SK-N-SH treated with all-trans-retinoic acid at 6 μM for 48 hours (cell line): ENCODE measurements at places on chromosomes 5 and 9.

- ATAC-seq, result no peak
Observed at GRCh38 chr5:149301744-149302380, 30.2 kb downstream of the AFAP1L1 start.

DNA sequence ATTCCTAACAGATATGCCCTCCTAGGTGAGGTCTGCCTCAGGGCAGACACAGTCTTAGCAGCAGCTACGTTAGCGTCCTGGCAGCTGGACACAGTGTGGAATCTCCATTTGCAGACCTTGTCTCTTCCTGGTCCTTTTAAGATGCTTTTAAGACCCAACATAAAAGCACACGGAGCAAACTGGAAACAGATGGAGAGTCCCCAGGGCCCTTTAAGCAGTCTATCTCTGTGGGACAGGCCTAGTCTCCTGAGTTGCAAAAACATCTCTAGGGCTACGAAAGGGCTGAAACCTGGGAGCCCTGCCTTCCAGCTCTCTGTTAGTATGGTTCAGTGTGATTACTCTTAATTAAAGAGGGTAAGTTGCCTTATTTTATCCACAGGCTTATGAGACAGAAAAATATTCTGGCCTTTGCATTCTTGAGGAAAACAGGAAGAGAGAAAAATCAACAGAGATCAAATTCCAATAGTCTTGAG, 66.0 kb upstream of the GNA14 start:
- peak; percentile 72 for ATAC-seq

- no peak for ATAC-seq
Observed at GRCh38 chr5:151750121-151750520, 8.3 kb downstream of the ATOX1 start.

DNA sequence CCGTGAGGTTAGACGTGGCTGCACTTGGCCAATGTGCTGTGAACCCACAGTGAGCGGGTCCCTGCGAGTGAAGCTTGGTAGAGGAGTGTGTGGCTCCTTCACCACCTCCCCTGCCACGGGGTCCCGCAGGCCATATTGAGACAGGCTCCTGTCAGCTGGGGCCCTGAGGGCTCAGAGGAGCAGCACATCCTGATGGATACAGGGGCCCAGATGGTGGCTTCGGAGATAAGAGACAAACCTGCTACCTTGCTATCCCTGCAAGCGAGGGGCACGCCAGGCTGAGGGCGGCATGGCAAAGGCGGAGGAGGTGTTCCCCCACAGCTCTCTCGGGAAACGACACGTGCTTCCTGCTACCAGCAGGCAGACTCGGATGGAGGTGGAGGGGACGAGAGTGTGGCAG, 33.1 kb downstream of the SLC6A3 start:
- ATAC-seq, result no peak

DNA sequence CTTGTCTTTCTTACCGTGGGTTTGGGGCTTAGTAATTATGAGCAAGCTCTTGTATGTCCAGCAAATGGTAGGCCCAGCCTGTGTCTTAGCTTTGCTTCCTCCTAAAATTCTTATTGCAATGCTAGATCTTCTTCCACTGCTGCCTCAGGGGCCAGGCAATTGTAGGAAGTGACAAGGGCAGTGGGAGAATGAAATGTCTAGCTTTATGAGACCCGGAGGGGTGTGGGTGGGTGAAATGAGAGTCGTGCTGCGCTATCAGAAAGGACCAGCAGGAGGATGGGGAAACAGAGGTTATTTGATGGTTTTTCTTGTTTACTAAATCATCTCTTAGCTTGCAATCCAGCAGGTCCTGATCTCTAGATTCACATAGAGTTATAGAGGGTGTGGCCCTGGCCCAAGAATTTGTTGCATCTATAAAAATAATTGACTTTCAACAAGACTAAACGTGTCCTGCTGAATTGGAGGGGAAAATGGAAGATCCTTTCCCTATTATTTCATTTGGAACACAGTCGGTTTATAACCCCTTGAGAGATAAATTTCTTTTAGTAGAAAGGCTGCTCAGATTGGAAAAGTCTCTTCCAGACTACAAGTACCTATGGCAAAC, 43.7 kb downstream of the ZNF366 start:
- ATAC-seq, result no peak

GRCh38 chr9:105178076-105178475, 66.4 kb upstream of the SLC44A1 start:
- ATAC-seq, result no peak

GRCh38 chr9:136686534-136686793, 793 bp downstream of the AGPAT2 start:
- peak; percentile 2; the same call in 2 of the 3 replicates for ATAC-seq

DNA sequence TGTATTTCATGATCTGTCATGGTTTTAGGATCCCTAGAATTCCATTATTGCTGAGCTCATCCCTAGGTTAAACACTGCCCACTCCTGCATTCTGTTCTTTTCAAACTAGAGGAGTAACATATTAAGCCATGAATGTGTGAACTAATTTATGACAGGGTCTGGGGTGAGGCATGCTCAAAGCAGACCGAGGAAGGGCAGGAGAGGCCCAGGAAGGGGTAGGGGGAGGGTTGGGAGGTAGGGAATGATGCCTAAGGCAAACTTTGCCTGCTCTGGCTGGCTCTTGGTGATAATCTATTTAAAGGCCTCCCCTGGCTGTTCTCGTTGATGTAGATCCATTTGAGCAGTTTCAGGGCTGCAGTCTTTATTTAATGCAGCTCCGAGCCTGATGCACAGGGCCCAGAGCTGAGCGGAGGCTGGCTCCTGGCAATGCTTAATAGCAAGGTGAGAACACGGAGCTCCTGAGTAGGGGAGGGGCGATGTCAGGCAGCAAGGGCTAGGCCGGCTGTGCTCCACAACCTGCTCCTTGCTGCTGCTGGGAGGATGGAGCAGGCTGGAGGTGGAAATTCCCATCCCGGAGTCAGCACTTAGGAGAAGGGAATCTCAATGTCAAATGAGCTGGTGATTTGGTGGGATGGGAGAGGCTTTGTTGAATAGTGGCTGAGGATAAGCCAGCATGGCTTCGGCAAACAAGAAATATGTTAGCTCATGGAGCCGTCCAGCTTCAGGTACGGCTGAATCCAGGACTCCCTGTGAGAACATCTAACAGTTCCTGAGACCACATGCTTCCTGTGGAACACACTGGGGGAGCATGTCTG, 73.2 kb upstream of the UNC5A start:
- ATAC-seq, result no peak

DNA sequence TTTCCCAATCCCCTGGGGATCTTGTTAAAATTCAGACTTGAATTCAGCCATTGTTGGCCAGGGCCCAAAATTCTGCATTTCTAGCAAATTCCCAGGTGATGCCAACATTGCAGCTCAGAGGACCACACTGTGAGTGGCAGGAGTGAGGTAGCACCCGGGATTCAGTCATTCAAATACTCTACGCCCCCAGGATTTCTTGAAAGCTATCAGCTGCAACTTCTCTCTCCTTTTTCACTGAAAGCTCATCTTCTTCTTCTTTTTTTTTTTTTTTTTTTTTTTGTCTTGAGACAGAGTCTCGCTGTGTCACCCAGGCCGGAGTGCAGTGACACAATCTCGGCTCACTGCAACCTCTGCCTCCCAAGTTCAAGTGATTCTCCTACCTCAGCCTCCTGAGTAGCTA, 19.3 kb upstream of the ANKH start:
- no peak for ATAC-seq
